Stimulated activated CD4-positive, alpha-beta T cell treated with anti-CD3 and anti-CD28 coated beads, Interleukin-12 subunit alpha, Interleukin-12 subunit beta, amount 100 ng/mL, for 48 hours (primary cell): ENCODE measurements at places on chromosomes 16 and 17.

- DNase-seq = no peak
Observed at GRCh38 chr17:81365148-81365600, 30.1 kb upstream of the BAHCC1 start.

DNA sequence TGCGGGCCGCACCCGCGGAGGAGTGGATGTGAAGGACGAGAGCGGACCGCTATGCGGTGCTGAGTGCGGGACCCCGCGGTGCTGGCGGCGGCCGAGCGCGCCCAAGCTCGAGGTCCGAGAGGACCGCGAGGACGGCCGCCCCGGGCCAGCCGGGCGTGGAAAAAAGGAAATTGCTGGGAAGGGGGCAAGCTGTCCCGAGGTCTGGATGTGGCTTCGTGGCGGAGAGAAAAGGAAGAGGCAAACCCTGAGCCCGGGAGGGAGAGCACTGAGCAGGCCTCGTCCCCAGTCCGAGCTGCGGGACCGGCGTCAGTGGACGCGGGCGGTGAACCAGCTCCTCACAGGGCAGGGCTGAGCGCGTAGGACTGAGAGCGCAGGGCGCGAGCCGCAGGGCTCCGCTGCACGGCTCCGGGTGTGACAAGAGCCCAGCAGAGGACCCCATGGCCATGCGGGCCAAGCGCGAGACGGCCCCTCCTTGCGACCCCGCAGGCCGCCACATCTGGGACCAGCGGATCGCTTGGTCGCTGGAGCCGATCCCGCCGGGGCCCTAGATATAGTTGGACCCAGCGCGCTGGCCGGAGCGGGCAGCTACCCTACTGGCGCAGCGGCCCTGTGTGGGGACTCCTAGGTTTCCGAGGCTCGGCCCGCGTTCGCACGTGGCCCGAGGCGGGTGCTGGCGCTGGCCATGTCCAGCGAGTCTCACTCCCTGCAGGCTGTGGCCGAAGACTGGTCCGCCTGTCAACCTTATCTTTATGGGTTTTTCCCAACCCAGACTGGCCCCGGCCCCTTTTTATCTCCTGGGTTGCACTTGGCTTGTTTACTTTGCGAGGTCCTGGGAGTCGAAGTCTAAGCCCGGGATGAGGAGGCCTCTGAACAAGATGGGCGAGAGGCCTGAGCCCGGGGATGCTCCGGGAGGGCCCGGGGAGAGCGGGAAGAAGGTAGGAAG, 2.4 kb downstream of the TBX4 start:
- no peak for DNase-seq

- no peak for DNase-seq
Observed at GRCh38 chr17:51588063-51588462, 327.7 kb downstream of the UTP18 start.

DNA sequence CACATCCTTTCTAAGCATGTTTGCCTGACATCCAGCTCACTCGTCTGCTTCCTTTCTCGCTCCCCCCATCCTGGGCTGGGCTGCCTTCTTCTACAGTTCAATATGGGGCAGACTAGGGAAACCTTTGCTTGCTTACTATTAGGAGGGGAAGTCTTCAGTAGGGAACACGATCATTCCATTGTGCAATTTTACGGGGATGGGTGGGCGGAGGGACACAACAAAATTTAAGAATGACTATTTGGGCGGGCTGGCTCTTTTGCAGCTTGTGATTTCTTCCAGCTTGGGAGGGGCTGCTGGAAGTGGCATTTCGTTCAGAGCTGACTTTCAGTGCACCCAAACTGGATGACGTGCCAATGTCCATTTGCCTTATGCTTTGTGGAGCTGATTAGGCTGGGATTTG, 25.4 kb downstream of the PCTP start:
- no peak for DNase-seq

DNA sequence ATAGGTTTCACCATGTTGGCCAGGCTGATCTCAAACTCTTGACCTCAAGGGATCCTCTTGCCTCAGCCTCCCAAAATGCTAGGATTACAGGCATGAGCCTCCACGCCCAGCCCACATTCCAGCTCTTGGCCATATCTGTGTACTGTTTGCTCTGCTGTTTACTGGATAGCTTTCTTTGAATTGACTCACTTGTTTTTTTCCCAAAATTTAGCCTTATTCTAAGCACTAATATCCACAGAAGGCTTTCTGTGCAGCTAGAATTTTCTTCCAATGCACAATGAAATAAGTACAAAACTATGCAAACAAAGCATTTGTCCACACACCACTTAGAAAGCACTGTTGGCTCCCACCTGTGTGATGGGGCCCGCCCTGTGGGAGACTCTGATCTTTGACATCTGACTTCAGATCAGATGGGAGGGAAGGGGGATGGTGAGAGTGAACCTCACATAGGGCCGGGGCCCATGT, 72.2 kb downstream of the CLEC16A start:
- DNase-seq = no peak

DNA sequence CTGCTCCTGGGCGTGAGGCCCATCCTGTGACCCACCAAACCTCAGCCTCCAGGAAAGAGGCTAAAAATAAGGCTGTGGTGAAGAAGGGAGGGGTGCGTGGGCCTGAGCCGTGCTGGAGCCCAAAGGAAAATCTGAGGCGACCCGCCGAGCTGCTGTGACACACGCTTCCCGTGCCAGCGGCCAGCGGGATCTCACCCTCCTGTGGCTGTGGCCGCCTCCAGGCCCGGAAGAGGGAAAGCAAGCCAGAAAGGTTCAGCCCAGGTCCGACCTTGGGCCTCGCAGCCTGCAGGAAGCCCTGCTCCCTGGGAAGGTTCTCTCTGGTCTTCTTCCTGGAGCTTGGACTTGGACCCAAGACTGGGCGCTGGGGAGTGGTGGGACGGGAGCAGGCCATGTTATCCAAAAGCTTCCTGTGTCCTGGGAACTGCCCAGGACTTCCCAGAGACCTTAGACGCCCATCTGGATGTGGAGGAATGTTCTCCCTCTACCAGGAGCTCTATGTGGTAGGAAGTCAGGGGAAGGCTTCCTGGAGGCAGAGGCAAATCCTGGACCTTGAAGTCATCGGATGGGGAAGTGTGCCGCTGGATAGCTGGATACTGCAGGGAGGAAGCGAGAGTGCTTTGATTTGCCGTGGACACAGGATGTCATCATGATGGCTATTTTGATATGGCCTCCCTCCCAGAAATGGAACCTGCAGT, 11.4 kb downstream of the SPNS2 start:
- no peak for DNase-seq

DNA sequence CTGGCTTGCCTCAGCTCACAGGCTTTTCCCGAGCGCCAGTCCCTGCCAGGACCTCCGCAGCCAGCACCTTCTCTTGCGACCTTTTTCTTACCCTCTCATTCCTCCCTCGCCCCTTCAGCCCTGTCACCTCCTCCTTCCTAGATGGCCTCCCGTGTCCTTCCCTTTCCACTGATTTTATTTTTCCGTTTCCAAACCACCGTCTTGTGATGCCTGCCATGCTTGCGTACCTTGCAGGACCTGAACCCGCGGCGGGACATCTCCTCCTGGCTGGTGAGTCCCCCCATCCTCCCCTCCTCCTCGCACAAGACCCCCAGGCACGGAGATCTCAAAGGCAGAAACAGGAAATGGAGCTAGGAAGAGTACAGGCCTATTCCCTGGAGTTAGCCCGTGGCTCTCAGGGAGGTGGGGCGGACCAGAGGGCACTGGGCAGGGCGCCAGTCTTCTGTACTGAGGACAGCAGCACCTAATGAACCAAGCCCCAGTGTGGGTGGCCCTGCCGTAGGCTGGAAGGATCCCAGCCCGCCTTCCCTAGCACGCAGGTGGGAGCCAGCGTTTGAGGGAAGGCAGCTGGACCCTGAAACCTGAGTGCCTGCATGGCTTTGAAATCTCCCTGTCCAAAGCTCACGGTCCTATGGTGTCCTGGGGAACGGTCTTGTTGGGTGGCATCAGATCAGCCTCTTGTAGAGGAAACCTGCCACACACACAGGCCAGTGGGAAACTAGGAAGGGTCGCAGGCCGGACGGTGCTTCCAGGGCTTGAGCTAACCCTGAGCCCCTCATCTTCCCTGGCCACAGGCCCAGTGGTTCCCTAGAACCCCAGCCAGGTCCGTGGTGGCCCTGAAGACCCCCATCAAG, 612 bp downstream of the CISD3 start:
- no peak for DNase-seq

GRCh38 chr17:57451191-57451590, 194.9 kb downstream of the MSI2 start:
- no peak for DNase-seq

DNA sequence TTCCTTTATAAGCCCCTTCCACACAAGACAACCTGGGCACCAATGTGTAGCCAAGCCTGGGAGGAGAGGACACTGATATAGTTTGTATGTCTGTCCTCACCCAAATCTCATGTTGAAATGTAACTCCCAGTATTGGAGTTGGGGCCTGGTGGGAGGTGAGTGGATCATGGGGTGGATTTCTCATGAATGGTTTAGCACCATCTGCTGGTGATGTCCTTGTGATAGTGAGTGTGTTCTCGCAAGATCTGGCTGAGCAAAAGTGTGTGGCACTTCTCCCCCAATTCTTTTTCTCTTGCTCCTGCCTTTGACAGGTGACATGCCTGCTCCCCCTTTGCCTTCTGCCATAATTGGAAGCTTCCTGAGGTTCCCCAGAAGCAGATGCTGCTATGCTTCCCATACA, 135.8 kb downstream of the USP31 start:
- DNase-seq = no peak

DNA sequence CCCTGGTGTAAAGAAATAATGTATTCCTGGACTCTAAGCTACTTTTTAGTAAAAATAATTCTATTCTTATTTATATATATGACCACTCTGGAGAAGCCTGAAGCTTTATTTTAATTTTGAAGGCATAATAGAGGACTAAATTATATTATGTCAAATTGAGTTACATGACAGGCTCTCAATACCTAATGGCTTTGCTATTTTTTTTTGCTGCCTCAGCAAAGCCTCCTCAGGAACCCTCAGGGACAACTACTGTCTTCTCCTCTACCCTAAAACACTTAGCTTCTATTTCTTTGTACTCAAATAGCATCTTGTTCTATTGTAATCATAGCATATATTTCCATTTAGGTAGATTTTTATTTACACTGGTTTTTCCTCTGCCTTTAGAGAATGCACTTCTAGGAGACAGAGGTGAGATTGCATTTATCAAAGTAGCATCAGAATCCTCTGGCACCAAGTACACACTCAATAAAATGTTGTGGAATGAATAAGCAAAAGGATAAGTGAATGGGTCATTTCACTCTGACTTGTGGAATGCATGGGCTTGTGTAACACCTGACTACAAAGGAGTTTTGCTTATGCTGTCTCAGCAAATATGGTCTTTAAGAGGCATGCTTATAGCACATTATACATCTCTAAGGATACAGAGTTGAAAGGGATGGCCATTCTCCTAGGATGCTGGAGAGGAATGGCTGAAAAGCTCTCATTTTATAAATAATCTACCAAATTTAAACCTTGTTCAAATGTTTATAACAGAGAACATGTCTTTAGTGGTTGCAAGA, 605.2 kb downstream of the KCNJ2 start:
- no peak for DNase-seq
